Karpas-422 (cell line): ENCODE measurements at places on chromosomes 7 and 10. TPM values are rescaled to one million over a fixed set of nuclear protein-coding genes. Genes with fewer than 3 reads are reported as not detected.

ATP6V0A4 gene
- not detected in 2 replicates for total RNA-seq

SPDYE9 gene
- not detected in 2 replicates for total RNA-seq

PSTK gene
- total RNA-seq = 8.0 and 13.8 TPM in 2 replicates

PPP1R17 gene
- 0.22 and 7.9 TPM in 2 replicates for total RNA-seq

GAD2 gene
- total RNA-seq = not detected in 2 replicates

MNX1 gene
- total RNA-seq = 0.22 and 0.61 TPM in 2 replicates

PCLO gene
- not detected in 2 replicates for total RNA-seq

AIFM2 gene
- 5.7 and 8.9 TPM in 2 replicates for total RNA-seq

PNLIPRP3 gene
- not detected in 2 replicates for total RNA-seq

AOAH gene
- total RNA-seq = 1.4 TPM in 1 of 2 replicates, not detected in the other

CH25H gene
- not detected in 2 replicates for total RNA-seq

CEP41 gene
- total RNA-seq = 3.9 and 7.3 TPM in 2 replicates

PRTFDC1 gene
- not detected in 2 replicates for total RNA-seq

GPR158 gene
- not detected in 2 replicates for total RNA-seq

FMC1 gene
- 18.0 and 24.7 TPM in 2 replicates for total RNA-seq

ZNF25 gene
- total RNA-seq = 3.4 and 5.6 TPM in 2 replicates

ZCWPW1 gene
- 3.0 and 8.8 TPM in 2 replicates for total RNA-seq

C10orf105 gene
- not detected in 2 replicates for total RNA-seq

LRIT1 gene
- total RNA-seq = not detected in 2 replicates

CCL24 gene
- total RNA-seq = not detected in 2 replicates

GPC2 gene
- 1.9 and 5.3 TPM in 2 replicates for total RNA-seq

CDK1 gene
- 54.4 and 129 TPM in 2 replicates for total RNA-seq

WASL gene
- 7.1 and 12.1 TPM in 2 replicates for total RNA-seq

NAT16 gene
- total RNA-seq = not detected in 2 replicates

ZNF775 gene
- total RNA-seq = 1.5 and 4.7 TPM in 2 replicates

CDH23 gene
- total RNA-seq = 0.47 and 2.1 TPM in 2 replicates

DNAJC12 gene
- 52.2 and 72.8 TPM in 2 replicates for total RNA-seq

IL2RA gene
- 1.6 TPM in 1 of 2 replicates, not detected in the other for total RNA-seq

ATE1 gene
- total RNA-seq = 43.9 and 72.6 TPM in 2 replicates

ANKRD61 gene
- 0.22 and 0.71 TPM in 2 replicates for total RNA-seq

POU6F2 gene
- total RNA-seq = not detected in 2 replicates

SHH gene
- total RNA-seq = not detected in 2 replicates

UPK3B gene
- total RNA-seq = 0.26 TPM in 1 of 2 replicates, not detected in the other

HOXA1 gene
- 4.1 and 4.4 TPM in 2 replicates for total RNA-seq

CALN1 gene
- not detected in 2 replicates for total RNA-seq

CYP3A7 gene
- not detected in 2 replicates for total RNA-seq

HECTD2 gene
- total RNA-seq = 0.14 and 0.22 TPM in 2 replicates

FAM25A gene
- not detected in 2 replicates for total RNA-seq

PRKG1 gene
- not detected in 2 replicates for total RNA-seq

FKBP6 gene
- total RNA-seq = not detected in 2 replicates

DNAJC1 gene
- 3.2 and 4.4 TPM in 2 replicates for total RNA-seq

OPALIN gene
- not detected in 2 replicates for total RNA-seq

LIPN gene
- total RNA-seq = not detected in 2 replicates

GCK gene
- not detected in 2 replicates for total RNA-seq
